CD4-positive, alpha-beta T cell treated with Interleukin-10 for 1 hour (primary cell): ENCODE measurements at places on chromosomes 4 and X.

DNA sequence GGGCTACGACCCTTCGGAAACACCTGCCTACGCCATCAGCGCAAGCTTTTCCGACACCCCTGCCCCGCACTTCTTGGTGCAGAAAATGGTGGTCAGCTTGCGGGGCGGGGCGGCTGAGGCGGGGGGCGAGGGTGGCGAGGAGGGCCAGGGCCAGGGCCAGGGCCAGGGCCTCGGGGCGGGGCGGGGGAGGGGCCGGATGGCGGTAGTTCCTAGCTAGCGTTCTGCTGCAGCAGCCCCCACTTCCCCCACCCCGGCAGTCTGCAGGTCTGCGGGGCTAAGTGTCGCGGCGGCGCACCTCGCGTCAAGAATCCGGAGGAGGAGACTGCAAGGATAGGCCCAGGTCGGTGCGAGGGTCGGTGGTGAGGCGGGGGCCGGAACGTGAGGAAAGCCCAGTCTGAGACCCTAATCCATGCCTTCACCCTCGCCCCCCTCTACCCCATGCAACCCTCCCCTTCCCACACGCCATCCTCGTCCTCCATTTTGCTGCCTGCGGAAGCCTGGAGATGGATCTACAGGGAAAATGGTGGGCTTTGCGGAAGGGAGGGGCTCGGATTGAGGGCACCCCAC lies 600 bp downstream of the BEX4 start:
- peak; percentile 53 for DNase-seq

GRCh38 chrX:70324326-70324725 lies 34.4 kb downstream of the KIF4A start:
- no peak for DNase-seq

DNA sequence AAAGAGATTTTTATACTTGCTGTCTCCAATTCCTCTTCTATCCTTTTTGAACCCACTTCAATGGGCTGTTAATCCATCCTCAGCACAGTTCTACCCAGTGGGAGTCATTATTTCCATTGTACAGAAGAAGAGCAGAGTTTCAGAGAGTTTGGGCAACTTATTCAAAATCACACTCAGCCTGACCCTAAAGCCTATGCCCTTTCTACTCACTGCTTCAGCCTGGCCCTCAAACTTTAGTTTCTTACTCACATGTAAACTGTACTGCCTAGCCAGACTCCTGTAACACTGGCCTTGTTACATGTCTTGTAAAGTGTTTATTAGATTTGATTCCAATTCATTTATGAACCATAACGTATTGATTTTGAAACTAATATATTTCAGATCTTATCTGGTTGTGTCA lies 25.1 kb upstream of the USO1 start:
- no peak for DNase-seq

DNA sequence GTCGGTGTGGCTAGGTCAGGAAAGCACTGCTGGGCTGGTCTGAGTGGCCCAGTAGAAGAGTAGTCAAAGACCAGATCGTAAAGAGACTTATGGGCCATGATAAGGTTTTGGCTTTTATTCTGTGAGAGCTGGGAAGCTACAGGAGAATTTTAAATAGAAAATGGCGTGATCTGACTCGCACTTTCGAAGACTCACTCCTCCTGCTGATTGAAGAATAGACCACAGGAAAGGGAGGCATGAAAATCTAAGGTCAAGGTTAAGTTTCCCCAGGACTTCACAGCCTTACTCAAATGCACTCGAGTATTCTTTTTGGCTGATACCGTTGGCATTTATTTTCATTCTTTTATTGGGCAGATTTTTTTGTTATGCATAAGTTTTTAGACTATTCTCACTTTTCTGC lies 231.4 kb upstream of the ANKRD50 start:
- DNase-seq: no peak

DNA sequence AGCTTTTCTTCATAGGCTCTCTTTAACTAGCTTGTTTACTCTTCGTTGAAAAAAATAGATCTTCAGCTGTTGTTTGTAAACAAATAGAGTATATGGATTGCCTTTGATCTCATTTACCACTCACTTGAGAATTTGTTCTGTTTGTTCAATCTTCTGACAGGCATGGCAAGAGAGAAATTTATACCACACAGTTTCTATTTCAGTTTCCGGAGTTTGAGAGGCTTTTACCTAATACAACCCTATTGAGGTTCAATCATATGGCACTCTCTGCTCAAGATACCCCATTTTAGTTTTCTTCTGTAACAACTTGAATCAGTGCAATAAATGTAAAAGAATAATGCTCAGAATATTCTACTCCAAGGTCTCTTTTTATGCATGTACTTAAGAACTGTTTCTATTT lies 148.0 kb downstream of the EMCN start:
- no peak for DNase-seq

DNA sequence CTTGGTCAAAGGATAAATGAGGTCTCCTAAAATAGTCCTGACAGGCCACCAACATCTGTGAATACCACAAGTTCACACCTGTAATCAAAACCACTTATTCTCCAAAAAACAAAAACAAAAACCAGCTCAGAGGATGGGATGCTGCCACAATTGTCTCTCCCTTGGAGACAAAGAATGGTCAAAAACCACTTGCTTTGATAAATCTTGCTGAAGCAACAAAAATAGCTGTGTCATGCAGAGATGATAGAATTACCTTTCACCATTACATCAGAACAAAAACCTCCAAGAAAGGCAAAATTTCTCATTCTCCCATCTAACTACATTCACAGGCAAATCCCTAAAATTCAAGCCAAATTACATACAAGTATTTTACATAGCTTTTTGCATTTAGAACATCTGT lies 180.4 kb downstream of the MAML3 start:
- no peak for DNase-seq

- DNase-seq: no peak
These were observed 27.5 kb downstream of the MAGEA1 start for GRCh38 chrX:153206425-153207046.

DNA sequence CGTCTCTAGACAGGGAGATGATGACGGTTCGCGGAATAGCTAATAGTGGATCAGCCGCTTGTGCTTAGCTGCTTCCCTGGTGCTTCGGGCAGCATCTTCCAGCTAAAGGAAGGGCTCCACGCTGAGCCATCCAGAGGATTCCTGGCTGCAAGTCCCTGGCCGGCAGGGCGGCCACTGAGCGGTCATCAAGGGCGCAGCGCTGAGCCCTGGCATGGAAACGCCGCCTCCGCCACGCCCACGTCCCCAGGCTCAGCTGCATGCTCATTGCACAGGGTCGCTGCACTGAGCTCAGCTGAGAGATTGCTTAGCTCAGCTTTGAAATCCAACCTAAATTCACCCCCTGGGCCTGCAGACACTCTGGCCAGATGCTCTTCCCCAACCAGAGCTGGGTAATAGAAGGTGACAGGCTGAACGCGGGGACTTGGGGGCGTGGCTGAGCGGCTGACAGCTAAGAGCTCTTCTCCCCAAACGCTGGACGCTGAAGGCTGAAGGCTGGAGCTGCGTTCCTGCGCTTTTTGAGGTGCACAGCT lies 118.2 kb upstream of the KIT start:
- DNase-seq: no peak

GRCh38 chrX:46750889-46751288 lies 8.0 kb downstream of the SLC9A7 start:
- no peak for DNase-seq

- DNase-seq: peak; percentile 4
These were observed 28.1 kb downstream of the MCUB start for GRCh38 chr4:109588176-109588575.

DNA sequence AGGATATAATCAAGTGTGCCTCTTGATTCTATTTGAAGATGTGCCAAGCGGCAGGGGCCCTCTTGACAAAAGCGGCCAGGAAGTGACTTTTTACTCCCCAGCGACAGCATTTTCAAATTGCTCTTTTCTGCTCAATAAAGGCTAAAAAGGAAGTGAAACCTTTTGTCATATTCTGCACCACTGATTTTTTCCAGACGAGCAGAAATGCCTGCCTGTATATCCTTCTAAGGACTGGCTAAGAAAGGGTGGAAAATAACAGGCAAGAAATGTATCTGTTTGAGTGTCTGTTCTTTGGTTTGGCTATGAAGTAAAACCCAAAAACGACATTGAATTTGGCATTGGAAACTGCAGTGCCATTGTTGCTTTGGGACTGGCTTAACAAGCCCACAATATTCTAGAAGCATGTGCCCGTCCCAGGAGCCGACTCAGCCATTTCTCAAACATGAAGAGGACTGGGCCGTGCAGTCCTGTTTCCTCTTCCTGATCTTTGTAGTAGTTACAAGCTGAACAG lies 25.4 kb downstream of the TMSB4X start:
- DNase-seq: peak; percentile 58

GRCh38 chr4:177558995-177559394 lies 116.8 kb upstream of the AGA start:
- no peak for DNase-seq

GRCh38 chr4:2413821-2414610 lies 4.4 kb downstream of the ZFYVE28 start:
- peak; percentile 62 for DNase-seq

DNA sequence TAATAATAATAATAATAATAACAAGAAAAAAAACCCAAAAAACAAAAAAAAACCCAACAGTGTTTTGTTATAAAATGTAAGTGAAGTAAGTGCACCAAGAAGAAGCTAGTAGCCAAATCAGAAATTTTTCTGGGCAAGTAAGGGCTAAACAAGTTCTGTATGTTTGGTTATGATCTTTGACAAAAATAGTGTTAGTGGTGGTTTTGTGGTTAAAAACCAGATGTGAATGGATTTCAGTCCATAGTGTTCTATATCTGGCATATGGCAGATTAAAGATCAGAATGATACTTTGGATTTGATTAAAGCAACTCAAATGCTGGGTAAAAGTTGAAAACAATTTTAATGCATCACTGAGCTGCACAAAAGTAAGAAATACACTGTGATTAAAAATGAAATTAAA lies 116.5 kb upstream of the NDST4 start:
- DNase-seq: no peak

- no peak for DNase-seq
These were observed 130.7 kb downstream of the NR3C2 start for GRCh38 chr4:148311526-148311925.

- no peak for DNase-seq
These were observed 404.2 kb downstream of the MID1IP1 start for GRCh38 chrX:39205467-39205866.

DNA sequence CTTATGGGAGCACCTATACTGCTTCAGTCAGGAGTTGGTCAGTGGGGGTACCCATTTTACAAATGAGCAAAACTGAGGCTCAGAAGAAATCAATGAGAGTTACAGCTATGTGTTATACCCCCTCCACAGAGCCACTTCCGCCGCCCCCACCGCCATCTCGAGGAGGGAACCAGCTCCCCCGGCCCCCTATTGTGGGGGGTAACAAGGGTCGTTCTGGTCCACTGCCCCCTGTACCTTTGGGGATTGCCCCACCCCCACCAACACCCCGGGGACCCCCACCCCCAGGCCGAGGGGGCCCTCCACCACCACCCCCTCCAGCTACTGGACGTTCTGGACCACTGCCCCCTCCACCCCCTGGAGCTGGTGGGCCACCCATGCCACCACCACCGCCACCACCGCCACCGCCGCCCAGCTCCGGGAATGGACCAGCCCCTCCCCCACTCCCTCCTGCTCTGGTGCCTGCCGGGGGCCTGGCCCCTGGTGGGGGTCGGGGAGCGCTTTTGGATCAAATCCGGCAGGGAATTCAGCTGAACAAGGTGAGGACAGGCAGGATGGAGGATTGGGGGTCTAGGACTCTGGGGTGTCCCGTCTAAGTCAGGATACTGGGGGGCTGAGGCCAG lies 5.0 kb downstream of the WAS start:
- no peak for DNase-seq

DNA sequence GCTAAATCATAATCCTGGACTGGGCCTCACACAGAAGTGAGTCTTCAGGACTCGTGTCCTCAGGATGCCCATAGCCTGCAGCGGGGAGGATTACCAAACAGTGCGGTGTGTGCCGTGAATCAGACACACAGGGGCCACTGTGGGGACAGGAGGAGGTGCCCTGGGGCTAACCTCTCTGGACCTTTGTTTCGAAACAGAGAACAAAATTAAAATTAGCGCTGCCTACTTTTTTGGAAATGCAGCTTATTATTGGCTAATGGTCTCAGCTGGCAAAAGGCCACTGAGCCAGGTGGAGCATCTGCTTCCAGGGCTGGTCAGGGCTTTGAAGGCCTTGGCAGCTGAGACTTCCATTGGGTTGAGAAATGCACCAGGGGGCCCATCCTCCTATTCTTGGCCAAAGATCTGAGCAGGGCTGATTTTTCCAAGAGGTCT lies 236.2 kb downstream of the EVC2 start:
- no peak for DNase-seq

- DNase-seq: no peak
These were observed 91.4 kb downstream of the STK32B start for GRCh38 chr4:5142726-5143125.
